Small intestine (tissue), 16 donors: ENCODE measurements at places on chromosomes 3 and 15.

DNA sequence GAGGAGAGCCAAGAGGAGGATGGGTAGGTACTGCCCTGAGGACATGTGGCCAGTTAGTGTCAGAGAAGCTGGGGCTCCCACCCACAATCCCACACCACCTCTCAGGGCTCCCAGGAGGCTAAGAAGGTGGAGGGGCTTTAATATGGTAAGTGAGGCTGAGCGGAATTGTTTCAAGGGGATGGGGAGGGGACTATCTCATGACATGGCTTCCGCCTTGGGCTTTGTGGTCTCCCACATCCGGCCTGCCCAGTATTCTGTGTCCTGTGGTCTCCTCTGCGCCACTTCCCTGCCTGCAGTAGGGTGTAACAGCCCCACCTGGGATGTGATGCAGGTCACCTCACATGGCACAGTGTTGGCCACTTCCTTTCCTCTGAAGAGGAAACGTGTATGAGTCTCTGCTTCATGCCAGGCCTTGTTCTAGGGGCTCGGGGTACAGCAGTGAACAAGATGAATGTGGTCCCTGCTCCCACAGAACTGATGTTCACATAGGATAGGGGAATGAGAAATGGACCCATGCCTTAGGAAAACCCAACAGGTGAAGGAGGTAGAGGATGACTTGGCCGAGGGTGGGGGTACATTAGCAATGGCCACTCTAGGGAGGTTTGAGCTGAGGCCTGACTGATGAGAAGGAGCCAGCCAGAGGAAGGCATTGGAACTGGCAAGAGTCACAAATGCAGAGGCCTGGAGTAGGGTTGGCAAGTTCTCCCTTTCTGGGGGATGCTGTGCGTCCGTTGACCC lies 3.2 kb downstream of the NEIL1 start:
- H3K27me3 ChIP-seq = peaks cover 2% of the 10 kb centered on the region
- H3K4me1 ChIP-seq = peaks cover 5% of the 10 kb centered on the region
- peak overlapping the region; percentile 27 for H3K27ac ChIP-seq
- H3K4me3 ChIP-seq = no peak overlapping the region

- no peak overlapping the region for H3K27ac ChIP-seq
- no peaks in the 10 kb centered on the region for H3K4me1 ChIP-seq
- DNase-seq = no peak
- no peak overlapping the region for H3K4me3 ChIP-seq
- no peaks in the 10 kb centered on the region for H3K27me3 ChIP-seq
Measured at GRCh38 chr3:11954312-11954934, 49.8 kb upstream of the SYN2 start.

- peaks cover 14% of the 10 kb centered on the region for H3K4me1 ChIP-seq
- H3K4me3 ChIP-seq = no peak overlapping the region
- H3K27me3 ChIP-seq = no peaks in the 10 kb centered on the region
- no peak for DNase-seq
- H3K36me3 ChIP-seq = no peaks in the 10 kb centered on the region
Measured at GRCh38 chr3:150377601-150378300, 30.3 kb upstream of the TSC22D2 start.

DNA sequence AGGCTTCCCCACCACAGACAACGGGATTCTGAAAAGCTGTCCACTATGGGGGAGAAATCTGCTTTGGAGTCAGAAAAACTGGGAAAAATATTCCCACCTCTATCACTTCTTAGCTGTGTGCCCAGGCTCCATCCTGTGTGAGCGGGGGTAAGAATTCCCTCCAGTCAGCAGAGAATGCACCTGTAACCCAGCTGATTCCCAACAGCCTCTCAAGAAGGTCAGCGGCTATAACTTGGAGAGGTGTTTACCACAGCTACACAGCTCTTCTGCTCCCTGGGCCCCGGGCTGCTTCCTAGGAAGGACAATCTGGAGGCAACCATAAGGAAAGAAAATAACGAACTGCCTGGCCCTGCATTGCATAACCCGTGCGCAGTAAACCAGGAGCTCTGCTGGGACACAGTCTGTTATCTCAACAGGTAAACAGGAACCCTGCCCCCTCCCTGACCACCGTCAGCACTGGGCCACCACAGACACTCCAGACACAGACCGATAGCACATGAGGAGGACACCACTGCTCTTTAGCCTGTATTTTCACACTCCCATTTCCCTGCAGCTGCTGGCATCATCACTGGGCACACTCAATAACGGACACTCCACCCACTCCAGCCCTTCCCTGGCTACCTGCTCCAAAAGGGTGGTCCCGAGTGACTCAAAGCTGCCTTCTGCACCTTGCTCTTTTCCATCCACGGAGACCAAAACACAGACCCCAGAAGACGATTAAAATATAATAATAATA lies 2.1 kb downstream of the RAB43 start:
- H3K4me3 ChIP-seq = peak overlapping the region; percentile 72
- peak overlapping the region; percentile 90 for H3K27ac ChIP-seq
- H3K36me3 ChIP-seq = no peaks in the 10 kb centered on the region
- H3K27me3 ChIP-seq = no peaks in the 10 kb centered on the region
- DNase-seq = peak; percentile 89
- peaks cover 10% of the 10 kb centered on the region for H3K4me1 ChIP-seq

DNA sequence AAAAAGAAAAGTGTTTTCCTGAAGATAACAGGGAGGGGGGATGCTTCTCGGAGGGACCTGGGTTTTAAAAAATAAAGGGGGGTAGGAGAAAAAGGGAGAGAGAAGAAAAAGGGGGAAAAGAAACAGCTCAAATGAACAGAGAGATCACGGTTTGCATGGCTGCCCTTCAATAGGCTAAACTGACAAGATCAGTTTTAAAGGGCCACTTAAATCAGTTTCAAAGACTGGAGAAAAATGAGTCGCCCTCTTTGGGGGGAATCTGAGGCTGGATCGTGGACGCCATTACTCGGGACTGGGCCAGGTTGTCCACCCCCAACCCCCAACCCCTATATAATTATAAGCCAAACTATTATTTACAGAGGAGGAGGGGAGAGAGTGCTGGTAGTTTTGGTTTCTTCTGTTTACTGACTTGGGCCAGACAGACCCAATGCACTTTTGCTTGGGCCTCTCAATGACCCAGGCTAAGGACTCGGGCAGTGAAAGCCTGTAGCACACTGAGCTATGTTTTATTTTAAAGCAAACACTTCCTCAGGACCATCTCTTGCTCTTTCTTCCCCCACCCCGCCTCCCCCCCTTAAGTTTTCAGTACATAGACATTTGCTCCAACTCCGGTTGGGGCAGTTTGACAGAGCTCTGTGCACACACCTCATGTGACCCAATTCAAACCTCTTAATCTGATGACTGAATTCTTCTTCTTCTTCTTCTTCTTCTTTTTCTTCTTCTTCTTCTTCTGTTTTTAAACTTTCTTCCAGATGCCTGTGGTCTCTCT lies 6.3 kb downstream of the NR2F2 start:
- H3K27me3 ChIP-seq = no peaks in the 10 kb centered on the region
- peaks cover 8% of the 10 kb centered on the region for H3K4me1 ChIP-seq
- DNase-seq = no peak
- no peaks in the 10 kb centered on the region for H3K36me3 ChIP-seq
